ENCODE measurements at places on chromosomes 2 and 18.

DNA sequence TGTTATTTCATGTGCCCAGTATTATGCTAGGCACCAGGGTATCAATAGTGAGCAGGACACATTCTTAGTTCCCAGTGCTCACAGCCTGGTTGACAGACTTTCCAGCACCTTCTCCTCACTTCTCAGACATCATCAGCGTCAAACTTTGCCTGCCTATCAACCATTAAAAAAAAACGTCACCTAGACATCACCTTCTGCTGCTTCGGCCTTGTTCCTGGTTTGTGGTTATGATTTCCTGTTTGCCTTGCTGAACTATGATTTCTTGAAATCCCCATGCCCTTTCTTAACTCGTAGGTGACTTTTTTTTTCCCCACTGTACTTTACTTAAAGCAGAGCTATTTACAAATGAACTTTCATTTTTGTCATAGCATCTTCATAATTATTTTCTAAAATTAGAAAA, 60.4 kb upstream of the NABP1 start:
- no peak for DNase-seq

GRCh38 chr2:168155046-168155445, 92.3 kb downstream of the STK39 start:
- no peak for DNase-seq

DNA sequence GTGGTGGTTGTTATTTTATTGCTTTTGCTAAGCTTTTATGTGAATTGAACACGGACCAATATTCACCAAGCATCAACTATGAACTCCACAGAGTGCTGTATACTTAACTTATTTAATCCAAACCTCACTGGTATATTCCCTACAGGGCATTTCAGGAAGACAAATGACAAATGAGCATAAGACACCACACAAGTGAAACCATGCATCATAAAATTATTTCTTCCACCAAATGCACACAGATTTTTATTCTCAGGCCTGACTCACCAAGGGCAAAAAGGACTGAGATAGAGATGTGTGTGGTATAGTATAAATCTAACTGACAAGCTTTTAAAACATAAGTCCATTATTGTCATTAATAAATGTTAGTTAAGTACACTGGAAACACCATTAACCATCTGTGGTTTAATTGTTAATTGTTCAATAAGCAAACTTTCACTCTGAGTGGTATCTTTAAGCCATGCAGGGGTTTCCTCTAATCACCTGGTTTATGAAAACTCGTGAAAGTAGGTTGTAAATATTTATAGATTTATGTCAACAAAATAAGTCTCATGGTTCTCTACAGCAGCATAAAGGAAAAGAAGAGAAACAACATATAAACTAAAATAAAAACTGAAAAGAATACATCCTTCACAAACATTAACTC, 77.6 kb upstream of the CRIM1 start:
- DNase-seq: no peak

DNA sequence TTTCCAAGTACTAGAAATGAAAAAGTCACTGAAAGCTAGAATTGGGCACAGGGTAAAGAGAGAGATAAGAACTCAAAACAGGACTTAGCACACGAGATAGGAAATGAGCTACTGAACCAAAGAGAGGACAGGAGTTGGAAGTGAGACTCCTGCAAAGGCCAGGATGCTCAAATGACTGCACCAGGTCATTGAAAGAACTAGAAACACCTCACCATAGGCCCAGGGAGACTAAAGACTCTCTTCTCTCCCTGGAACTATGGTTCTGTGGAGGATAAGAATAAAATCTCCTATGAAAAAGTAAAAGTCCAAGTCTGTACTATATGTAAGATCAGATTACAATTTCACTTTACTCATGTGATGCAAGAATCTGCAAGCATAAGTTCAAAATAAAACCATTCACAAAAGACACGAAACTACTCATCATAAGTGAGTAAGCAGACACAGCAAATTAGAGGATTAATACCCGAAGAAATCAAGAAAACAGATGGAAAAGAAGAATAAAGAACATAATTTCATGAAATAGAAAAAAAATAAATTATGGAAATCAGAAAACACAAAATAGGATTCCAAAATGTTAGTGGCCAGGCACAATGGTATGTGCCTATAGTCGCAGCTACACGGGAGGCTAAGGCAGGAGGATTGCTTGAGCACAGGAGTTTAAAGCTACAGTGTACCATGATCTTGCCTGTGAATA, 6.5 kb downstream of the NBAS start:
- no peak for DNase-seq

DNA sequence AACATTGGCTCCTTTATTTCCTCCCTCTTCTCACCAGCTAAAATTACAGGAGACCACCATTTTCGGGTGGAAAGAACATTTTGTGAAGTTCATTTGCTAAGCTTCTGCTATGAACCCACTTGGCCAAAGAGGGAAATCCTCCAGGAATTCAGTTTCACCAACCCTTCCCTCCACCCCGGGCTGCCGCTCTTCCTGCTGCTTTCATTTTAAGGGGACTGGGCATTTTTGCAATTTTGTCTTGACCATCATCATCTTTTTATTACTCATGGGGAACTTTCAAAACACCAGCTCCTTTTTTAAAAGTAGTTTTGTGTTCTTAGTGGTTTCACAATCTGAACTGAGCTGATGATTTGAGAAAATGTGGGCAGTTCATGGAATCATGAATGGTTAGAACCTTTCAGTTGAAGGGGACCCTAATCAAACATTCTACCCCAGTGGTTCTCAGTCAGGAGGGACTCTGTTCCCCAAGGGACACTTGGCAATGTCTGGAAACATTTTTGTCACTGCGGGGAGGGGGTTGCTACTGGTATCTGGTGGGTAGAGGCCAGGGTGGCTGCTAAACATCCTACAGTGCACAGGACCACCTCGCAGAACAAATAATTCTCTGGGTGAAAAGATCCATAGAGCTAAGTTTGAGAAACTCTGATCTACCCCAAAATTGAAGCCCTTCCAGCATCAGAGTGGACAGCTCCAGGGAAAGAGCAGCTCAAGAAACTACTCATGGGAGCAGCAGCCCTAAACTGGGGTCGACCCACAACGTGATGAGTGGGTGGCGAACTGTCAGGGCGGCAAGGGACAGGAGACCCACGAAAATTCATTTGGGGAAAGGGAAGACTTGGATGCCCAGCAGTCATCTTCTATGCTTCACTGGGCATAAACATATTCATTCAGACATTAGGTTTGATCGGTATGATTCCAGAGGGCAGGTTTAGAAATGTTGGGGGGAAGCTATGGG, 92.9 kb downstream of the ACKR3 start:
- no peak for DNase-seq

- DNase-seq: no peak
Measured at GRCh38 chr18:49411928-49412327, 48.5 kb downstream of the DYM start.

DNA sequence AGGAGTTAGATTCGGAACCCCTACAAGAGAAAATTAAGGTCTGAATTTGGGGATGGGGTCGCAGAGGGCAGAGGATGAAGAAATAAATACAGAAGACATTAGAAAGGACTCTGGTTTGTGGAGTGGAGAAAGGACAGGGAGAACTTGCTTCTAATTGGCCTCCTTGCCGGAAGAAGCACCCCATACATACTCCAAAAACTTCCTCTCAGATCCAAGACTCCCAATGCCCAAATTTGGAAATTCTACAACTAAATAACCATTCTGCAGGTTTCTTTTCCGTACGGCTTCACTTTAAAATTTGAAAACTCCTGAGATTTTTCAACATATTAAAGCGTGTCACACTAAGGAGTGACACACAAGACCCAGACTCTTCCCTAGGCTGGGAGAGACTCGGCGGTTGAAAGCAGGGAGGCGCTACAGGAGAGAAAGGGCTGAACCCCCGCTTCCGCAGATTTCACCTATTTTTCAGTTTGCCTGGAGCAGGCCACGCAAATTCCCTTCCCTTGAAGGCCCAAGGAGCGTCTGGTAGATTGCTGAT, 478 bp downstream of the CLHC1 start:
- DNase-seq: no peak

DNA sequence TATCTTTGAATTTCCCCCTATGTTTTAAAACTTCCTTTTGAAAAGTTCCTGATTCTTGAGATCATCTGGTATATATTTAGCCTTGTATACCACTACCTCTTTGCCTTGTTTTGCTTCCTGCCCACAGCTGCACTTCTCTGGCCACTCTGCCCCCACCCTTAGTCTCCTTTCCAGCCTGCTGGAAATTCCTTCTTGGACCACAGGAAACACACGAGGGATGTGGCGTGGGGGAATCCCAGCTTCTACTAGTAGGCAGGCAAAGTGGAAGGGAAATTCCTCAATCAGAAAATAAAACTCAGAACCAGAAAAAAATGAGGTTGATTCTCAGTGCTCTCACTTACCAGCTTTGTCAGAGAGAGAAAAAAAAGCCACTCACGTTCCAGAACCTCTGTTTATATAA, 13.4 kb downstream of the IL18RAP start:
- no peak for DNase-seq

GRCh38 chr2:44838116-44838790, 103.2 kb upstream of the SIX3 start:
- no peak for DNase-seq

- DNase-seq: no peak
Measured at GRCh38 chr18:69717586-69717985, 230.1 kb downstream of the CD226 start.

GRCh38 chr2:24509425-24509824, 18.4 kb downstream of the NCOA1 start:
- DNase-seq: no peak

- no peak for DNase-seq
Measured at GRCh38 chr18:3710712-3711301, 260.8 kb downstream of the TGIF1 start.

GRCh38 chr2:204750389-204750788, 205.1 kb downstream of the PARD3B start:
- no peak for DNase-seq

DNA sequence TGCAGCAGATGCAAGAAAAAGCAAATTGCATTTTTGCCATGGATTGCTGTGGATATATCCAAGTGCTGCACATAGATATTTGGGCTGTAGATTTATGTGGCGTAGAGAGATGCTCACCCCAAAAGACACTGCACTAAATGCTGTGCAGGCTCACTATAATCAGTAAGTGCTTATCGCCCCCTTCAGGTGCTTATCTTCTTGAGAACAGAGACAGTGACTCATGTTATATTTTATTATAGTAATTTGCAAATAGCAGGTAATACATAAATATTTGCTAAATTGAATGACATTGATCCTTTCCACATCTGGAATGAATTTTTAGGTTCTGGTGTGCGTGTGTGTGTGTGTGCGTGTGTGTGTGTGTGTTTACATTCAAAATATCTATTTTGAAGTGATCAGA, 36.8 kb upstream of the PLEKHM3 start:
- no peak for DNase-seq

DNA sequence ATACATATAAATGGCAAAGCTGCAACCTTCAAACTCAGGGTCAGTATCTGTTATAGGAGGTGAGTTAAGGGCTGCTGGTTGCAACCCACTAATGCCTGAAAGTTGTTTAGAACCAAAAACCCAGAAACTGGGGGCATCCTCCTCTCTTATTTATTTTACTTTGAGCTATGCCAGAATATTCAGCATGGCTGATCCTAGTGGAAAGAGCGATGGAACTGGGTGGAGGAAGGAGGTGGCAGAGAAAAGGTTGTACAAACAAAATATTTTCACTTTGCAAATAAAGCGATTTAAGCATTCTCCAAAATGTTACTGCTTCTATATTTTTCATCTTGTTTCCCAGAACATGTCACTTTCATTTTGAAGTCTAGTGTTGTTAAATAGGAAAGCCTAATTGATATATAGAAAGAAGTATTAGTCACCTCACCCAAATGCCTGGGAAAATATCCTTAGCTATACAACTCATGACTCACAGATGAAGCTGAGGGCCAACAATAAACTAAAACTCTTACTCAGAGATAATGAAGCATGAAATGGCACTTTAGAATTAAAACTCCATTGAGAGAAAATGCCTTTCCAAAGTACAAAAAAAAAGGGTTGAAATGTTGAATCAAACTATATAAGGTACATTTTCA, 251.4 kb upstream of the UBE2E3 start:
- DNase-seq: no peak

DNA sequence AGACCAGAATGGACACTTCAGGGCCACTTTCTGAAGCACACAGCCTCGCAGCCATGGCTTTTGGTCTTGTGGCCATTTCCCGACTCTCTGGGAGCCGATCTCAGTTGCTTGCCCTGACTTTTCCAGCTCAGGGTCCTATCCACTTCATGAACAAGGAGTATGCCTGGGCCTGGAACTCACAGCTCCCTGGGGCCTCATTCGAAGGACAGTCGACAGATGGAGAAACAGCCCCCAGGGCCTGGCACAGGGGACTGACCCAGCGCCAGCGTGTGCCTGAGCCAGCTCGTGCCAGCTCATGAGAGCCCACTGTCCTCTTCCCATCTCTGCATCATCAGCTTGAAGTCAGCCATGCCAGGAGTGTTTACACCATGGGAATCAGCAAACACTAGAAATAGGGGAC, 134.6 kb upstream of the GPC1 start:
- no peak for DNase-seq

DNA sequence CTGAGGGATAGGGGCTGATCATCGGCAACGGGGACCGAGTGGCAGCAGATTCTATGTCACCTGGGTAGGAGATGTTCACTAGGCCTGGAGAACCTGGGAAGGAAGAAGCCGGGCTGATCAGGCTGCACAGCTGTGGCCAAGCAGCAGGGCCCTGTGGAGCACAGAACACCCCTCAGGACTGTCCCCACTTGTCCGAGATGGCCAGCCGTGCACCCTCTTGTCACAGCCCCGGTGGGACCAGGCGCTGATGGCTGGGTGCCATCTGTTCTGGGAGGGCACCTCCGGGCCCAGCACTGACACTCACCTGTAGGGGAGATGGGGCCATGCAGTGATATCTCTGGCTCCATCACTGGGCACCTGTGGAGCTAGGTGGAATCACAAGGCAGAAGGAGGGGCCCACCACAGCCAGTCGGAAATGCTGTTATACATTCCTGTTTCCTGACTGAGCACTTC, 217.9 kb upstream of the RAB6C start:
- DNase-seq: no peak

DNA sequence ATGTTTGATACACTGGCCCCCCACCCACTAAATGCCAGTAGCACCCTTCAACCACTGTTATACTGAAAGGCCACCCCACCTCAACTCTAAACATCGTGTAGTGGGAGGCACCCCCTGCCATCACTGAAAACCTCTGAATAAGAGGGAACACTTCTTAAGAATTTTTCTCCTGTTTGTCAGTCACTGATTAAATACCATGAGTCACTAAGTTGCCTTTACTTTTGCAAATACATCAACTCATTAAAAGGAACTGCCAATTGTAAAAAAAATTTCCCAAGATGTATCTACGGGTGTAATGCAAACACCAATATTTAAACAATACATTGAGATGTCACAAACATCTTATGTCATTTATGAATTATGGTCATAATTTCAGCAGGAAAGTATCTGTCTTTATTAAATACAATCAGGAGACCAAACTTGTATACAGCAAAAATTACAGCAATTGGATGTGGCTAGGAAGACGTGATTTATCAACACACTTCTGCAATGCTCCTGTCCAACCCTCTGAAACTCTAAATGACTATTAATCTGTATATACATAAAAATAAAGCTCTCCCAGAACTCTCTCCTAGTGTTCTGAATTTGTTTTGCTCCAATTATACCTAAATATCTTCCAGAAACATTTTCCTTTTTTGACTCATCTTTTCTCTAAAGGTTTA, 144.1 kb upstream of the STK17B start:
- no peak for DNase-seq

GRCh38 chr2:207887500-207887899, 117.8 kb upstream of the FZD5 start:
- DNase-seq: no peak

- DNase-seq: peak; percentile 24
Measured at GRCh38 chr18:13513021-13513420, 213.3 kb downstream of the FAM210A start.

GRCh38 chr2:68918497-68918896, 34.2 kb downstream of the GKN2 start:
- DNase-seq: no peak

- DNase-seq: no peak
Measured at GRCh38 chr18:76564655-76565237, 69.7 kb upstream of the ZNF516 start.

All from GF-D8 (cell line).